ENCODE measurements at places on chromosomes 4 and X. TPM values are rescaled to one million over a fixed set of nuclear protein-coding genes. Genes with fewer than 3 reads are reported as not detected.

The OPHN1 gene
- 1.7 TPM for total RNA-seq

The SPACA5B gene
- not detected for total RNA-seq

The NXF2 gene
- not detected for total RNA-seq

The EDA2R gene
- 14.9 TPM for total RNA-seq

The EGFL6 gene
- not detected for total RNA-seq

The CLDN22 gene
- total RNA-seq, result not detected

The SCD5 gene
- total RNA-seq, result 7.3 TPM

The TRAM1L1 gene
- 0.32 TPM for total RNA-seq

The IGFBP7 gene
- 271 TPM for total RNA-seq

The GAGE1 gene
- total RNA-seq, result not detected

The ATP2B3 gene
- 0.10 TPM for total RNA-seq

The ATP6AP1 gene
- total RNA-seq, result 102 TPM

The RAB41 gene
- not detected for total RNA-seq

The MAGEC2 gene
- total RNA-seq, result not detected

The TRIM2 gene
- 0.76 TPM for total RNA-seq

The ARMCX2 gene
- not detected for total RNA-seq

The CSAG1 gene
- total RNA-seq, result 0.38 TPM

The FOXP3 gene
- total RNA-seq, result 0.12 TPM

The GSX2 gene
- not detected for total RNA-seq

The MAGIX gene
- total RNA-seq, result 2.8 TPM

The VSIG1 gene
- total RNA-seq, result 0.31 TPM

The NHSL2 gene
- total RNA-seq, result 0.38 TPM

The AREG gene
- total RNA-seq, result 71.1 TPM

The STK32B gene
- 22.9 TPM for total RNA-seq

The BST1 gene
- total RNA-seq, result 18.5 TPM

The TEX13B gene
- not detected for total RNA-seq

The P2RY8 gene
- not detected for total RNA-seq

The CENPI gene
- 8.9 TPM for total RNA-seq

The ZNF595 gene
- total RNA-seq, result 22.9 TPM

The NCBP2L gene
- not detected for total RNA-seq

The CCSER1 gene
- total RNA-seq, result not detected

The PABPC1L2B gene
- not detected for total RNA-seq

The GYG2 gene
- 4.2 TPM for total RNA-seq

The CDX4 gene
- not detected for total RNA-seq

The CD38 gene
- 8.4 TPM for total RNA-seq

The MAGEE2 gene
- not detected for total RNA-seq

The SPANXC gene
- total RNA-seq, result 1.0 TPM

The APOO gene
- total RNA-seq, result 39.8 TPM

The SYN1 gene
- 0.21 TPM for total RNA-seq

The PNMA6A gene
- total RNA-seq, result 4.8 TPM

The VCX2 gene
- total RNA-seq, result not detected

The RXFP1 gene
- not detected for total RNA-seq

The EXOC1L gene
- total RNA-seq, result not detected

The CSAG3 gene
- not detected for total RNA-seq

The QRFPR gene
- 0.08 TPM for total RNA-seq

The DCAF8L2 gene
- total RNA-seq, result not detected

The IL2 gene
- not detected for total RNA-seq

The SSX4 gene
- total RNA-seq, result not detected

The SULT1E1 gene
- total RNA-seq, result not detected

The CD99 gene
- total RNA-seq, result 256 TPM

The MXRA5 gene
- not detected for total RNA-seq

The CDKL2 gene
- total RNA-seq, result 0.64 TPM

The CXCL13 gene
- not detected for total RNA-seq
